ENCODE measurements at places on chromosomes 4 and X. TPM values are rescaled to one million over a fixed set of nuclear protein-coding genes. Genes with fewer than 3 reads are reported as not detected.

Gene FOXR2
- total RNA-seq = not detected

Gene C4orf51
- total RNA-seq = not detected

Gene MAMLD1
- total RNA-seq = 6.2 TPM

Gene TAF1
- 15.0 TPM for total RNA-seq

Gene G6PD
- total RNA-seq = 1,603 TPM

Gene LETM1
- total RNA-seq = 30.1 TPM

Gene TEX13C
- not detected for total RNA-seq

Gene SATL1
- total RNA-seq = not detected

Gene P2RY8
- not detected for total RNA-seq

Gene FHDC1
- total RNA-seq = 1.1 TPM

Gene CT47B1
- total RNA-seq = not detected

Gene LUZP4
- not detected for total RNA-seq

Gene DGKK
- total RNA-seq = not detected

Gene LINC00632
- 1.3 TPM for total RNA-seq

Gene LEF1
- total RNA-seq = not detected

Gene TCEAL2
- total RNA-seq = not detected

Gene CT45A6
- not detected for total RNA-seq

Gene IL2RG
- total RNA-seq = 0.12 TPM

Gene CDX4
- total RNA-seq = not detected

Gene BGN
- not detected for total RNA-seq

Gene SPANXN3
- not detected for total RNA-seq

Gene HSFX3
- total RNA-seq = not detected
